ENCODE measurements at places on chromosomes 5 and 9. TPM values are rescaled to one million over a fixed set of nuclear protein-coding genes. Genes with fewer than 3 reads are reported as not detected.

DNA sequence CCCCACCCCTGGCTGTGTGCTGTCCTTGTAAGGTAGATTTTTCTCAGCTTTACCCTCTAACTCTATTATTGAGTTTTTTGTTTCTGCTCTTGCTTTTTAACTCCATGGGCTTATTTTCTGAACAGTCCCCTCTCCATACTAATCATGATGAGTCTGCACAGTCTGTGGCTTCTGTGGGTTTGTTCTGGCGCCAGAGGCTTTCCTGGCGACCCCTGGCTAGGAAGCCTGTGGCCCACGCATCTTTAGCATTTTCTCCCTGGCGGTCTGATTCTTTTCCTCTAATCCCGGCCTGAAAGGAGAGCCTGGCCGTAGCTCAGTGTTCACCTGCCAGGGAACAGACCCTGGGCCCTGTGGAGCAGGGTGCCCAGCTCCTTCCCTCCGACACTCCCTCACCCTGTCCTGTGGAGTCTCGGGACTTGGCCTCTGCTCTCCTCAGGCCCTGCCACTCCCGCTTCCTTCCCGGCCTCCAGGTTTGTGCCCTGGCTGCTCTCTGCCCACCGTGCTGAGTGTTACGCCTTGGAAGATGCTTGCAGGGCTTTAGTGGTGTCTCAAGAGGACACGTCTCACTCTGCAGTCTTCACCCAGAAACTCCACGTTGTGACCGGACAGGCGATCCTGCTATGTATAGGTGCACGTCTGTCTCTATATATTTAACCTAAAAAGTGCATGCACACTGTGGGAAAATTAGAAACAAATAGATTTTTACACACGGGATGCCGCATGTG, 31.7 kb upstream of the LRRC14B start:
- peaks cover 10% of the 10 kb centered on the region for H3K36me3 ChIP-seq
- H3K27ac ChIP-seq, result peak overlapping the region; percentile 67
- no peaks in the 10 kb centered on the region for H3K27me3 ChIP-seq

DNA sequence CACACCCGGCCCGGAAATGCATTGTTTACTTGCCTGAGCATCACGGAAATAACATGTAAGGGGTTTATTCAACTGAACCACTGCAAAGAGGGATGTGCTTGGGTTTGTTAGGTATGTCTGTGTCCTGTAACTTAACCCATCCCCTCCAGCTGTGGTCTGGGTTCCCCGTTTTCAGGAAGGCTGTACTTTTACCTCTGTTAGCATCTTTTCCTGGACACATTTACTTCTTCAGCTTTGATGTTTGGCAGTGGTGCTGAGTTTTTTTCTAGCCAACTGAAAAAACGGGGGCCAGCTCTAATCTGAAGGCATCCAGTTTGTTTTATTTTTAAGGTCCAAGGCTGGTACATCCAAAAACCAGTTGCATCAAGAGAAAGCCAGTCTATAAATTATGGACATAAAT, 561.8 kb downstream of the BNC2 start:
- no peaks in the 10 kb centered on the region for H3K36me3 ChIP-seq
- no peak for DNase-seq
- H3K4me1 ChIP-seq, result peaks cover 45% of the 10 kb centered on the region

Gene CDHR2
- not detected for total RNA-seq

Gene PCDHA1
- total RNA-seq, result 0.07 TPM

Gene CAMK2A
- total RNA-seq, result 0.59 TPM

GRCh38 chr5:134071614-134072207, 42.8 kb upstream of the TCF7 start:
- no peak overlapping the region for H3K27ac ChIP-seq
- H3K36me3 ChIP-seq, result no peaks in the 10 kb centered on the region
- no peak overlapping the region for H3K4me3 ChIP-seq
- peaks cover 39% of the 10 kb centered on the region for H3K27me3 ChIP-seq
- DNase-seq, result no peak

Gene DPYSL3
- total RNA-seq, result 102 TPM

Gene CKMT2
- not detected for total RNA-seq

DNA sequence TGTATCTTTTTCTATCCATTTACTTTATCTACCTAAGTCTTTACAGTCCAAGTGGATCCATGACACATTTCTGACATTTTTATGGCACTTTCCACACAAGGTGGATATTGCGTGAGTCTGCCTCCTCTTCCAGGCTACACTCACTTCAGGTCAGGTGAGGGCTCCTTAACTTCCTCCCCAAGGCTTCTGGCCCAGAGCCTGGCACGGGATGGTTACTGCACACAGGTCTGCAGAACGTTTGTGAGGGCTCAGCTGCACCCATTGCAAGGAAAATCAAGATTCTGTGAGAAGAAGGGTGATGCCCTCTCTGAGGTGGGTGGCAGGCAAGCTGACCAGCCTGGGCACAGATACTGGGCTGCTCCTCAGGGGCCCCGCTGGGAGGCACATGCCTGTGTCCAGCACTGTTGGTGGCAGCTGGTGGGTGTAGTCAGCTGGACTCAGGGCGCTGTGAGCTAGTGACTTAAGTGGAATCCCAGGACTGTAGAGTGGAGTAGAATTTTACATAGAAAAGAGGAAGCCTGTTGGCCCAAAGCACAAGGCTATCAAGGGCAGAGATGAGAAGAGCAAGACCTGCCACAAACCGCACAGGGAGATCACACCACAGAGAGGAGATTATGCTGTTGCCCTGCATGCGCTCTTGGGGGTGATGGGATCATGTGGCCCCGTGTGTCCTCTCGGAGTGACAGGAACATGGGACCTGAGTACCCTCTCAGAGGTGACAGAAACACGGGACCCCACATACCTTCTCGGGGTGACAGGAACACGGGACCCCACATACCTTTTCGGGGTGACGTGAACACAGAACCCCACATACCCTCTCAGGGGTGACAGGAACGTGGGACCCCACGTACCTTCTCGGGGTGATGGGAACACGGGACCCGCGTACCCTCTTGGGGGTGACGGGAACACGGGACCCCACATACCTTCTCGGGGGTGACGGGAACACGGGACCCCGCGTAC, 21.3 kb downstream of the AHRR start:
- H3K27ac ChIP-seq, result peak overlapping the region; percentile 69
- peaks cover 5% of the 10 kb centered on the region for H3K4me1 ChIP-seq
- peak overlapping the region; percentile 81 for H3K4me3 ChIP-seq
- no peak for DNase-seq
- H3K27me3 ChIP-seq, result peaks cover 52% of the 10 kb centered on the region

- no peak for DNase-seq
- peaks cover 31% of the 10 kb centered on the region for H3K36me3 ChIP-seq
- H3K4me3 ChIP-seq, result no peak overlapping the region
- no peaks in the 10 kb centered on the region for H3K27me3 ChIP-seq
Observed at GRCh38 chr9:71716138-71716909, 52.0 kb downstream of the CEMIP2 start.

GRCh38 chr9:83336706-83337105, 201.5 kb downstream of the FRMD3 start:
- H3K4me3 ChIP-seq, result no peak overlapping the region
- H3K27ac ChIP-seq, result peak overlapping the region; percentile 5
- H3K27me3 ChIP-seq, result no peaks in the 10 kb centered on the region
- H3K4me1 ChIP-seq, result no peaks in the 10 kb centered on the region

DNA sequence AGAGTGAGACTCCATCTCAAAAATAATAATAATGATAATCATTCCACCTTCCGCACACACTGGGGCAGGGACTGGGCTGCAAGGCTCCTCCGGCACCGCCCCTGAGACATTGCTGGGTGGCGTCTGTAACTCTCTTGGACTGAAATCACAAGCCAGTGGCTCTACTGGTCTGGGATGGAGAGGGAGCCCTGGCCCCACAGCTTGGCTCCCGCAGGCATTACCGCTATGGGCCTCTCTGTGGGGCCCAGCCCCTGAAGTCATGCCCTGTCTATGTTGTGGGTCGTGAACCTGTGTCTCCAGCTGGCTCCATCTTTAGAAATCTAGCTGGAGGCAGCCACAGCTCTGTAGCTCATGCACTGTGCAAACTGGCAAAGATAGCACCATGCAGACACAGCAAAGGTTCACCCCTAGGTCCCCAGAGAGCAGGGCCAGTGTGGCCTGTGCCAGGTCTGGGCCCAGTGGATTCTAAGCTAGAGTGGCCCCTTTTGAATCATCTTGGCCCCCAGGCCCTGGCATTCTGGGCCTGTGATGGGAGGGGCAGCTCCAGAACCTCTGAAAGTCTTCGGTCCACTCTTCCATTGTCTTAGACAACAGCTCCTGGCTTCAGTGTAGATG, 36.1 kb upstream of the COL5A1 start:
- no peak for DNase-seq
- no peaks in the 10 kb centered on the region for H3K27me3 ChIP-seq
- H3K36me3 ChIP-seq, result no peaks in the 10 kb centered on the region
- H3K4me3 ChIP-seq, result no peak overlapping the region
- peaks cover 9% of the 10 kb centered on the region for H3K4me1 ChIP-seq
- no peak overlapping the region for H3K27ac ChIP-seq

Gene DNAI1
- 1.9 TPM for total RNA-seq

Gene LCP2
- not detected for total RNA-seq

Gene CCL27
- 0.86 TPM for total RNA-seq

- H3K27me3 ChIP-seq, result no peaks in the 10 kb centered on the region
- no peak overlapping the region for H3K4me3 ChIP-seq
- no peaks in the 10 kb centered on the region for H3K4me1 ChIP-seq
- DNase-seq, result no peak
- H3K36me3 ChIP-seq, result no peaks in the 10 kb centered on the region
Observed at GRCh38 chr5:161306351-161306995, 240.1 kb downstream of the GABRB2 start.

DNA sequence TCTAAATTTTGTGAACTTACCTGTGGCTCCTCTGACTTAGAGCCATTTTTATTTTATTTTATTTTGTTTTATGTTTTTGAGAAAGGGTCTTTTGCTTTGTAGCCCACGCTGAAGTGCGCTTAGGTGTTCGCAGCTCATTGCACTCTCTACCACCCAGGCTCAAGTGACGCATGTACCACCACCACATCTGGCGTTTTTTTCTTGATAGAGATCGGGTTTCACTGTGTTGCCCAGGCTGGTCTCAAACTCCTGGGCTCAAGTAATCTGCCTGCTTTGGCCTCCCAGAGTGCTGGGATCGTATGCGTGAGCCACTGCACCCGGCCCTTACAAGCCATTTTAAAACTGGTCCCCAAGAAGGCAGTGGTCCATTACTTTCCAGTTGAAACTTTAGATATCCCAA, 18.5 kb downstream of the MATR3 start:
- peaks cover 40% of the 10 kb centered on the region for H3K4me1 ChIP-seq
- H3K27ac ChIP-seq, result no peak overlapping the region
- H3K27me3 ChIP-seq, result no peaks in the 10 kb centered on the region
- H3K36me3 ChIP-seq, result no peaks in the 10 kb centered on the region

- H3K4me3 ChIP-seq, result no peak overlapping the region
- H3K36me3 ChIP-seq, result no peaks in the 10 kb centered on the region
- DNase-seq, result no peak
- no peaks in the 10 kb centered on the region for H3K4me1 ChIP-seq
- no peak overlapping the region for H3K27ac ChIP-seq
- no peaks in the 10 kb centered on the region for H3K27me3 ChIP-seq
Observed at GRCh38 chr5:76755779-76756637, 40.1 kb downstream of the F2R start.

Gene PCDHB15
- 5.6 TPM for total RNA-seq

GRCh38 chr9:132487351-132487791, 77.4 kb downstream of the CFAP77 start:
- H3K4me3 ChIP-seq, result no peak overlapping the region
- no peaks in the 10 kb centered on the region for H3K36me3 ChIP-seq
- no peak overlapping the region for H3K27ac ChIP-seq
- H3K27me3 ChIP-seq, result peaks cover 7% of the 10 kb centered on the region
- peaks cover 40% of the 10 kb centered on the region for H3K4me1 ChIP-seq

DNA sequence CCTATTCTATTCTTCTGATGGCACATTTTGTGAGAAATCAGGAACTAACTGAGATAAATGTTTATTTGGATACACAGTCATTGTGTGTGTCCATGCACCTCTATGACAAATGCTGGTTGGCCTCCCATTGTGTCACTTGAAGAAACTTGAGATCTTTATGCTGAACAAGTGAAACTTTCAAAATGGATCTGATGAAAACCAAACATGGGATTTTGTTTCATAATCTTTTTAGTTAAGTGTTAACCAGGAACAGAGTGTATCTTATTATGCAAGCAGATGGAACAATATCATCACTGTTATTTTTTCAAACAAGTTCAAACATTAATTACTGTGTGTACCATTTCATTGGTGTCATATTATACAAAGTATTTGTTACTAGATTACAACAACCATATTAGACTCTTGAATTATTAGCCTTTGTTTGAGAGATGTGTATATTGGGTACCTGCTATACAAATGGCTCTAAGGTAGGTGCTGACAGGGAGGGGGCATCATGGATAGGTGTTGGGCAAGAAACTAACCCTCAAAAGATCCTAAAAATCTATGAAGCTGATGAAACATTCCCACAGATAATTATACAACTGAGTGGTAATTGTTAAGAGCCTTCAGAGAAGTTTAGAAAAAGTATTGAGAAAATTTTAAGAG, 159.8 kb downstream of the PALM2AKAP2 start:
- peaks cover 3% of the 10 kb centered on the region for H3K36me3 ChIP-seq
- no peak for DNase-seq
- H3K4me3 ChIP-seq, result no peak overlapping the region

GRCh38 chr5:139681466-139681865, 33.3 kb downstream of the CXXC5 start:
- H3K27ac ChIP-seq, result no peak overlapping the region
- no peak for DNase-seq
- H3K4me1 ChIP-seq, result peaks cover 56% of the 10 kb centered on the region
- H3K4me3 ChIP-seq, result no peak overlapping the region
- peaks cover 3% of the 10 kb centered on the region for H3K36me3 ChIP-seq
- no peaks in the 10 kb centered on the region for H3K27me3 ChIP-seq

GRCh38 chr5:150139334-150139733, 16.3 kb downstream of the PDGFRB start:
- no peaks in the 10 kb centered on the region for H3K27me3 ChIP-seq
- H3K36me3 ChIP-seq, result no peaks in the 10 kb centered on the region
- H3K4me3 ChIP-seq, result peak overlapping the region; percentile 40
- H3K4me1 ChIP-seq, result peaks cover 68% of the 10 kb centered on the region
- no peak for DNase-seq
- H3K27ac ChIP-seq, result no peak overlapping the region

DNA sequence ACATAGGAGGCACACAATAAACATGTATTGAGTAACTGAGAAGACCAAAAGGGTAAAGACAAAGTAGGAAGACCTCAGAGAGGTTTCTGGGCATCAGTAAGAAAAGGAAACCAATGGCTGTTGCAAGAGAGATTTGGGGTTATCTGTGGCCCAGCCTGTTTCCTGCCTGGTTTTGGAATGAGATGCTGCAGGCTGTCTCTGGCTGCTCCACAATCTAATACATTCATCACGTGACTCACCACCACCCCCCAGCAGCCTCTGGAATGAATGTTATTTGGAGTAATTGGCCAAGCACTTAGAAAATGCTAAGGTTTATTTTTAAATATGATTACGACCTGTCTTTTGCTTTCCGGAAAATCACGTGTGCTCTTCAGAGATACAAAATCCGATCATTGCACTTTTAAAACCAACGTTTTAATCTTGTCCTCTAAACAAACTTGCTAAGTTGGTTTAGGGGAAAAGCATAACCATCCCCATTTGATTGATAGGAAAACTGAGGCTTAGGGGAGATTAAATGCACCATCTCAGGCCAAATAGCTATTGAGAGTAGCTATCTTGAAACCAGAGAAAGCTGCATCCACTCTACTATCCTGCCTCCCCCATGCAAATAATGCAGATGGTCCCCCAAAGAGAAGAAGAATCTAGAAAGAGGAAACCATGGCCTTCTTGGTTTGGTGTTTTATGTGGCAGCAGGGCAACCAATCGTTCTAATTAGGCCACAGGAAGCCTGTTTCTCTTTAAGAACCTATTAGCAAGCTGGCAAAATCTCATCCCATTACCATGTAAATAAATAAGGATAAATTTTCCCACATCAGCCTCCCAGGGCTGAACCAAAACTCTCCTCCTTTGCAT, 151.8 kb upstream of the ADRA1B start:
- H3K36me3 ChIP-seq, result no peaks in the 10 kb centered on the region
- H3K27ac ChIP-seq, result no peak overlapping the region
- H3K4me3 ChIP-seq, result no peak overlapping the region
- no peaks in the 10 kb centered on the region for H3K27me3 ChIP-seq
- DNase-seq, result no peak
- H3K4me1 ChIP-seq, result peaks cover 15% of the 10 kb centered on the region

Data from neural crest cell (in vitro differentiated cells).